GM12892 (cell line): ENCODE measurements at places on chromosomes 5 and 9.

DNA sequence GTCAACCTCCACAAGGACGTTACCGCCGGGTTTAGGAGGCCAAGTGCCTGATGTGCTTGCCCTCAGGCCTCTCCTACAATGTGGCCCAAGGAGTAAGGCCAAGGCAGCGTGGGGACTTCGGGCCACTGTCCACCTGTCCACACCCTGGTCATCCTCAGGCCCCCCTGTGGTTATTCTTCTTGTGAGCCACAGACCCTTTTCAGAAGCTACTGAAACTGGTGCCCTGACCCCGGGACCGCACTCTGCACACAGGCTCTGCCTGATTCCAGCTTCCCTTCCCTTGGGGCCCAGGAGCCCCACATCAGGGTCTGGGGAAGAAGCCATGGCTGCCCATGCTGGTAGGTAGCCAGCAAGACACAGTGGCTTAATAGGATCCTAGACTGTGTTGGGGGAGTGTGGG is 128.8 kb downstream of the OLFM1 start:
- no peak for DNase-seq

DNA sequence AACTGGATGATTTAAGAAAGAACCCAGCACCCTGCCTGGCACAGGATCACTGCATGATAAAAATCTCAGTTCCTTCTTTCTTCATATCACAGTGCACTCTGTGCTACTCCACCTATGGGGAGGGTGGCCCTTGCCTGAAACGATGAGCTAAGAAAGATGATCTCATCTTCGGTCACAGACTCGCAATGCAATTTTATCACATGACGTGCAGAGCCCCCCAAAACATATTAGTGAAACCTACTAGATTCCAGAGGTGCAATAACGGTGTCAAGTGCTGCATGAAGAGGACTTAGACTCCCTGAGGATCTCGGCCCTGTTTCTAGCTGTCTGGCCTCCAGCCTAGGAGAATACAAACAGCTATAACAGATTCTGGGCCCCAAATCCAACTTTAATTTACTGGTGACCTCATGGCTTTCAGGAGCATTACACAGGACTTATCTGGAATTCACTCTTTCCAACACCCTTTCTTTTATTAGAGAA is 104.0 kb downstream of the EBF1 start:
- DNase-seq = no peak

DNA sequence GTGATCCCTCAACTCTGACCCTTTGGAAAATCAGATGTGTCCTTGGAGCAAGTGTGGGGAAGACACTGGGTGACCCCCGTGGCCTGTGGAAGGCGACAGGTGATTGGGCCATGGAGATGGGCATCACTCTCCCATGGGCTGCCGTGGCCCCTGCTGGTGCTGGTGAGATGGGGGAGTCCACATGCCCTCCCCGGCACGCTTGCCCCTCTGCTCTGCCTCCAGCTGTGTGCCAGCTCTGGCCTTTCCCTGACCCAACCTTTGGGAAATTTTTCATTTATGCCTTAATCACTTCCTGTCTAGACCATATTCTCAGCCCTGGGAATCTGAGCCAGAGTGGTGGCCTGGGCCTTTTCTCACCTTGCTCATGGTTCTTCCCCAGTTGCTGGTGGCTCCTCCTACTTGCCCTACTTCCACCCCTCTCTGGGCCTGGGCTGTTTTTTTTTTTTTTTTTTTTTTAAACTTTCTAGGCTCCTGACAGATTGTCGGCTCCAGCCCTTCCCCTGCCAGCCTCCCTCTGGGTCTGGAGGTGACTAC is 56.6 kb downstream of the RGS3 start:
- no peak for DNase-seq

DNA sequence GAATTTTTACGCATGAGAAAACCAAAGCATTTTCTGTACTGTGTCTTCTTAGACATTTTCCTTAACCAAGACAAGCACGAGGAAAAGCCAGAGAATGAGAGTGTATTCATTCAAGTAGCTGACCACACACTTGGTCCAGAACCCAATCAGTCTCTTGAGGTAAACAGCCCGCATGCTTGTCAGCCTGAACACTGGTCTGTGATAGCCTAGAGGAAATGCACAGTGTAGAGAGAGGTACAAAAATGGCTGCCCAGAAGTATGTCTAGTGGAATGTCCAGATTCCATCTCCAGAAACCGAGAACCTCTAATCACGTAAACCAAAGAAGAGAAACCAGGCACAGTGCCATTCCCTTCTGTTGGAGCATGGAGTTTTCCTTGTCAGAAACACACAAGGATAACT is 80.0 kb upstream of the SNX2 start:
- no peak for DNase-seq

GRCh38 chr9:84297162-84297821 is 43.3 kb downstream of the SLC28A3 start:
- DNase-seq = no peak

GRCh38 chr9:100590481-100590880 is 12.6 kb downstream of the CAVIN4 start:
- no peak for DNase-seq

GRCh38 chr9:2263111-2263510 is 248.0 kb downstream of the SMARCA2 start:
- no peak for DNase-seq

DNA sequence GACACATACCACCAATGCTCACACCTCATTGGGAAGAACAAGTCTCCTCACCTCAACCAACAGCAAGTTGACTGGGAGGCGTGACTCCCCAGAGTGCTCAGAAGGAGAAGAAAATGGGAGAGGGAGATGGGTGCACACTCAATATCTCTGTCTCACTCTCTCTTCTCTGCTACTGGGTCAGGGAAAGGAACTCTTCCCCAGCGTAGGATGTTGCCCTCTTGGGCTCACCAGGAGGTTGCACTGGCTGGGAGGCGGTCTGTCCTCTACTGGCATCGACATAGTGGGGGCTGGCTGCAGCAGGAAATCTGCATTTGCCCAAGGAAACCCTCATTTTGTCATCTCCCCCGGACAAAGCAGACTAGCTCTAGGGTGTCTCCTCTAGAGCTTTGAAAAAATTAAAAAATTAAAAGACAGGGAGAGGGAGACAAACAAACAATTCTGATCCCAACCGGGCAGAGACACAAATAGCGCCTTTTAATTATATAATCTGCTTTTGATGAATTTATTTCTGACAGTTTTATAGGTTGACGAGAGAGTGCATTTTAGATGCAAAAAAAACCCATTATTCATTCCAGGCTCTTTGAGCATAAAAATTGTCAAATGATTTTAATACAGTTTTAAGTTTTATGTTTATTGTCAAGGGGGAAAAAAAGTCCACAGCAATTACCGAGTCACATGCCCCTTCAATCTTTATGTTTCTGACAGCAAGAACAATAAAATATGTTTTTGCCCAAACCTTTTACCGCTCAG is 179.3 kb upstream of the MVB12B start:
- no peak for DNase-seq

- no peak for DNase-seq
Measured at GRCh38 chr5:6716629-6717149, 3.5 kb downstream of the TENT4A start.

DNA sequence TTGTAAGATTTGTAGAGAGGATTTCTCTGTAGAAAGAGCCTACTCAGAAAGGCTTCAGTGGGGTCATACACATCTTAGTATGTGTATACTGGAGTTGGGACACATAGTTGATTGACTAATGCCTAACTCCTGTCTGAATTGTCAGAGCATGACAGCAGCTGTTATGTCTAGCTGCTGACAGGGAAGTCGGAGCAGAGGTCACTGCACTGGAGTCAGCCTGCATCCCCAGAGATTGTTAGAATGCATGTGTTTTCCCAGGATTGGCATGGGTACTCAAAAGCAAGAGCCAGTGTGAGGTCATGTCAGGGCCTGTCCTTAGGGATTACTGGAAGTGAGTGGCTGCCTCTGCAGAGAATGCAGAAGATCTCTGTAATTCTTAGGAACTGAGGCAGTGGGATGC is 82.7 kb downstream of the ITGA1 start:
- DNase-seq = no peak

DNA sequence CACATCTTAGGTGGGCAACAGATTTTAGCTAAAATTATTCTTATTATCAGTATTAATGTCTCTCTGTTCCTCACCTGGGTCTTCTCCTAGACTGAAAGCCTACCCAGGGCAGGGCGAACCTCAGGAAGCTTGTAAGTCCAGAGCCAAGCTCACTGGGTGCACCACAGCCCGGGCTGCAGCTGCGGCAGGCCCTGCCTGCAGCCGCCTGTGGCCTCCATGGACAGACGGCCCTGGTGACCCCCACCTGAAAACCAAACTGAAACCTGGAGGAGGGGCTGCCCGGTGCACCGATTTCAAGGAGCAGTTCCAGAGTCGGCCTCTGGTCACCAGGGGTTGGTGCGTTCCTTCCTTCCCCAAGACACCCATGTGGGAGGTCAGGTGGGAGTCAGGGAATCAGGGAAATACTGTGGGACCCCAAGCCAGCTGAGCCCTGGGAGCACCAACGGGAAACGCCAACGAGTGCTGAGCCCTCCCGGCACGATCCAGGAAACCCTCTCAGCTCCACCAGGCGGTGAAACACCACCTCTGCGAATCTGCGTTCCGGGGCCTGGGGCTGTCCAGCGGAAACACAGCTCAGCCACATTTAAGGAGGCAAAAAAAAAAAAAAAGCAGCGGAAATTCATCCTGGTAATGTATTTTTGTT is 68.6 kb upstream of the PPP1R26 start:
- no peak for DNase-seq

DNA sequence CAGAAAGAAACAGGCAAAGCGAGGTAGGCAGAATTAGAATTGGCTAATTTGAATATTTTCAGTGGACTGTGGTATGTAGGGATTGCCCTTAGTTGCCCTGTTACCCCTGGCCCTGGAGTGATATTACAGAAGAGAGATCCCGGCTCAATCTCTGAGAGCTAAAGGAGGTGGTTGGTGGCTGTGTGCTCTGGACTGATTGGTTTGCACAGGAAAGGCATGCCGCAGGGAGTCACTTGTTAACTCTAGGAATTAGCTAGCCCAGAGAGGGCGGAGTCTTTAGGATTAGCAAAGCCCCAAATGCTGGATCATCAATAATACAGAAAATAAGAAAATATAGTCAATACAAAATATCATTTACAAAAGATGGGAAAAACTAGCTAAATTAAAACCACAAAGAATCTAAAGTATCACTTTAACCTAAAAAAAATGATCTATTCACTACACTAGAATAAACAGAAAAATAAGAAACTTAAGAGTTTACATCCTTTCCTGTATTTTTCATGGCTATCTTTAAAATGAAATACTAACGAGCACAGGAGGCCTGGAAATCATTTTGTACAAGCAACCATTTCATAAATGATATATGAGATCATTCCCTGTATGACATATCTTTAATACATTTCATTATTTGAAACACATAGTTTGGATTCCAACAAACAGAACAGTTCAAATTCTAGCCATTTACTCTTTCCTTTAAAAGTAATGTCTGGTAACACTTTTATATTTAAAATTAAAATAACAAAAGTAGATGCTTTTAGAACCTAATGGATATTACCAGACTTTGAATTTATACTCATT is 71.1 kb downstream of the GNAQ start:
- DNase-seq = no peak

DNA sequence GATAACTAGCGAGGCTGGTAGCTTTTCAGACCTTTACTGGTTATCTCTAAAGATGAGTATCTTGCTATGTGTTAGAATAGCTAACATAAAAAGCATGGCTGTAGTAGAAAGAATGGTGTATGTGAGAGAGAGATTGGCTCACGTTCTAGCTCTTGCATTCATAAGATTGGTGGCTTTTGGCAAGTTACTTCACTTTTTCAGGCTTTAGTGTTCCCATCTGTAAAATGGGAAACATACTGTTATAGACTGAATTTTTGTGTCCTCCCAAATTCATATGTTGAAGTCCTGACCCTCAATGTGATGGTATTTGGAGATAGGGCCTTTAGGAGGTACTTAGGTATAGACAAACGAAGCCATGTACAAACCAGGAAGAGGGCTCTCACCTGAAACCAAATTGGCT is 302.4 kb upstream of the KLF4 start:
- no peak for DNase-seq

GRCh38 chr9:124428751-124429529 is 13.7 kb upstream of the PSMB7 start:
- no peak for DNase-seq
